ENCODE measurements at places on chromosomes 4 and X. TPM values are rescaled to one million over a fixed set of nuclear protein-coding genes. Genes with fewer than 3 reads are reported as not detected.

Gene CCNA2
- 59.9 TPM for total RNA-seq

DNA sequence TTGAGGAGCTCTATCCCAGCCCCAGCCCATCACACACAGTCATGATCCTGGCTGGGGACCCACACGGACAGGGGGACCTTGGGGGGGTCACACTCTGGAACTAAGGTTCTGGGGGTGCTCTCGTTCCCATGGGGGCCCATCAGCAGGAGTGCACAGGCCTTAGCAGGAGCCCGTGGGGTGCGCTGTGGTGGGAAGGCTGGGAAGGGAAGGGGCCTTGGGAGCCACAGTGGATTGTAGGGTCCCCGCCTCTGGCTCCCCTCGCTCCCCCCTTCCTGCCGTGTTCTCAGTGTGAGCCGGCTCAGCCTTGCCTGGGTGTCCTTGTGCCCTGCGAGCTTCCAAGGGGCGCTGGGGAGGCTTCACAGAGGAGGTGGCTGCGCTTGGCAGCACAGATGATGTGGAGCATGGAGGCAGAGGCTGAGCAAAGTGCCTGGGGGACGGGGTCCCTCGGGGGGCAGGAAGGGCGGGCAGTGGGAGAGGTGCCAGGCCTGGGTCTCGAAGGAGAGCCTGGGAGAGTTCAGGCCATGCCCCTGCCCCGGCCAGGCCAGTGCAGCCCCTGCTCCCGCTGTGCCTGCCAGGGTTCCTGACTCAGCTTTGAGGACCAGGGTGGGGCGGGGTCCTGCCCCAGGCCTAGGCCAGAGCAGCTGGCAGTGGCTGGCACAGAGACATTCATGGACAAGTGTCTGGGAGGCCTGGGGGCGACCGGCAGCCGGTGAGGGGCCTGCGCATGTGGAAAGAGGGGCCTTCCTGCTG is 5.5 kb upstream of the HGFAC start:
- DNase-seq: no peak
- no peak overlapping the region for H3K27ac ChIP-seq
- no peaks in the 10 kb centered on the region for H3K36me3 ChIP-seq
- no peaks in the 10 kb centered on the region for H3K27me3 ChIP-seq

- H3K4me1 ChIP-seq: peaks cover 13% of the 10 kb centered on the region
- no peaks in the 10 kb centered on the region for H3K36me3 ChIP-seq
- H3K4me3 ChIP-seq: no peak overlapping the region
- H3K27me3 ChIP-seq: peaks cover 3% of the 10 kb centered on the region
Observed at GRCh38 chr4:174423257-174423944, 98.9 kb downstream of the HPGD start.

Gene RHOXF1
- not detected for total RNA-seq

DNA sequence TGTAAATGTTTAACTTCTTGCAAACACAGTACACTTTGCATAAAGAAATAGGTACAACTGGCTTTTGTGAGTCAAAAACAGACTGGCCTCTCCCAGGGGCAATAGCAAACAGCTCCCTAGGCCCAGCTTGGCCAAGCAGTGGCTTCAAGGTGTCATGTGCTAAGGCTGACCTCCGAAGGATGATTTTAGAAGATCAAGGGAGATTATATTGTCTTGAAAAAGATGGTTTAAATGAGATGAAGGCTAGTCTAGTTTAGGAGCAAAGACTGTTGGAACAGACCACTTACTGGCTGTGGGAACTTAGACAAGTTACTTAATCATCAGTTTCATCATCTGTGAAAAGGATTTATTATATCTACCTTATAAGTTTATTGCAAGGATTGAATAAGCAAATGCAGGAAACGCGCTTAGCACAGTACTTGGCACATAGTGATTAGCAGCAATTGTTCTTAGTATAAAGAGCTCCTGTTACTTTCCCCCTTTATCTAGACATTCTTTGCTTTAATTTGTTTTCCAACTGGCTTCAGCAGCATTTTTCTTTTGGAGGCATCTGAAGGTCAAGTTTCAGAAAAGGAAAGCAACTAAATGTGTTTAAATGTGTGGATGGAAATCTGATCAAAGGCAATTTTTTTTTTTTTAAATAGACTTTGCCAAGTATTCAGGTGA is 17.2 kb downstream of the ANXA3 start:
- H3K27me3 ChIP-seq: no peaks in the 10 kb centered on the region
- peaks cover 15% of the 10 kb centered on the region for H3K36me3 ChIP-seq
- H3K4me3 ChIP-seq: no peak overlapping the region
- DNase-seq: no peak

Gene CLGN
- total RNA-seq: not detected

DNA sequence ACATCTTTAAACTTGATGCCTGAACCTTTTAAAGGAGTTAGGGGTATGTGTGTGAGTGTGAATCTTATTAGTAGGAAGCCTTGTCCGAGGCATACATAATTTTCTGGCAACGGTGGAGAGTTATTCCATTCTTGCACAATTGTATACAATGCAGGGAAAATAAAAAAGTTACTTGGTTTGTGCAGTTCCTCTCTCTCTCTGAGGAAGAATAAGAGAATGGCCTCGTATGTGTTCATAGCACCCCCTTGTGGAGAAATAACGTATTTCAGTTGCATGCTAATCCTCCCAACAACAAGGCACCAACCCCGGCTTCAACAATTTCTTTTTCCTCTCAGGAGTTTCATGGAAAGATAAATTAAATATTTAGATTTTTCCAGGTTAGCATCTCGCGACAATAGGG is 33.7 kb upstream of the FGF13 start:
- H3K36me3 ChIP-seq: no peaks in the 10 kb centered on the region
- no peaks in the 10 kb centered on the region for H3K27me3 ChIP-seq
- no peak for DNase-seq
- H3K4me1 ChIP-seq: no peaks in the 10 kb centered on the region
- H3K4me3 ChIP-seq: no peak overlapping the region

- DNase-seq: no peak
- no peaks in the 10 kb centered on the region for H3K36me3 ChIP-seq
- no peaks in the 10 kb centered on the region for H3K27me3 ChIP-seq
- no peak overlapping the region for H3K4me3 ChIP-seq
Observed at GRCh38 chr4:156521631-156522030, 450.0 kb downstream of the PDGFC start.

Gene ADGRG2
- not detected for total RNA-seq

Gene GAGE2A
- total RNA-seq: not detected

DNA sequence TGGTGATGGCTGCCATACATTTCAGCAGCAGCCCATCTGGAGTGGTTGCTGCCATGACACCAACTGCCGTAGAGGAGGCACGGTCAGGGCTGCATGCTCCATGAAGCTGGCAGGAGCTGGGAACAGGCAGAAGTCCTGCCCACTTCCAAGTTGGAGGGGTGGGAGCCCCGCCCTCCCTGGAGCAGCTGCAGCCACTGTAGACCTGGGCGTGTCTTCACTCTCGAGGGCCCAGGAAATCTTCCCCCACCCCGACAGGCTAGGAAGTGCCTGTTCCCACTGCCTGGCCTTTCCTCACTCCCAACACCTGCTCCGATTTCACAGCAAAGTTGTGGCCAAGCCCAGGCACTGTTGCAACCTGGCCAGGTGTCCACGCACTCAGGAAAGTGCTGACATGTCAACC is 42.3 kb downstream of the NALF2 start:
- no peak for DNase-seq
- H3K27me3 ChIP-seq: peaks cover 1% of the 10 kb centered on the region
- no peak overlapping the region for H3K27ac ChIP-seq
- H3K4me1 ChIP-seq: no peaks in the 10 kb centered on the region
- H3K4me3 ChIP-seq: no peak overlapping the region
- no peaks in the 10 kb centered on the region for H3K36me3 ChIP-seq

GRCh38 chrX:103780336-103781061 is 3.9 kb downstream of the PLP1 start:
- H3K36me3 ChIP-seq: no peaks in the 10 kb centered on the region
- no peaks in the 10 kb centered on the region for H3K4me1 ChIP-seq
- peaks cover 5% of the 10 kb centered on the region for H3K27me3 ChIP-seq
- no peak overlapping the region for H3K27ac ChIP-seq
- H3K4me3 ChIP-seq: no peak overlapping the region
- DNase-seq: no peak

DNA sequence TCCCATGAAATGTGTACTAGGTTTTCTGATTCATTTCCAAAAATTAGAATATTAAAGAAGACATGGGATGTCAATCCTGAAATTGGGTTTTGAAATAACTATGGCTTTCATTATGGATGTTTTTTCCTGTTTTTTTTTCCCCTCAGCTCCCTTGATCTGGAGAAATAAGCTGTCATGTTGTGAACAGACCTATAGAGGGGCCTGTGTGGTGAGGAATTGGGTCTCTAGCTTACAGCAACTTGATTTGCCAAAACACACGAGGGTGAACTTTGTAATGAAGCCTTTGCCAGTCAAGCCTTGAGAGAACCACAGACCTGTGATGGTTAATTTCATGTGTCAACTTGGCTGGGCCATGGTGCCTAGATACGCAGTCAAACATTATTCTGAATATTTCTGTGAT is 2413.6 kb downstream of the PCDH7 start:
- H3K36me3 ChIP-seq: no peaks in the 10 kb centered on the region
- H3K27ac ChIP-seq: no peak overlapping the region
- H3K4me1 ChIP-seq: no peaks in the 10 kb centered on the region
- DNase-seq: no peak
- no peaks in the 10 kb centered on the region for H3K27me3 ChIP-seq

DNA sequence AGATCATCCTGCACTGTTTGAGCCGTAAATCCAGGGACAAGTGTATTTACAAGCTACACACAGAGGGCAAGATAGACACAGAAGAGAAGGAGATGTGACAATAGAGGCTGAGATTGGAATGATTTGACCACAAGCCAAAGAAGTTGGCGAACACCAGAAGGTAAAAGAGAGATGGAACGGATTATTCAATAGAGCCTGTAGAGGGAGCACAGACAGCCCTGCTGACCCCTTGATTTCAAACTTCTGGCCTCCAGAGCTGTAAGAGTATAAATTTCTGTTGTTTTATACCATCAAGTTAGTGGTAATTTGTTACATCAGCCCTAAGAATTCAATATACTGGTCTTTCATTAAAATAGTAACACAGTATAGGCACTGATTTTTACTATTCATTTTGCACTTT is 447.8 kb downstream of the FAT4 start:
- H3K27ac ChIP-seq: no peak overlapping the region
- DNase-seq: no peak
- H3K4me3 ChIP-seq: no peak overlapping the region
- no peaks in the 10 kb centered on the region for H3K4me1 ChIP-seq

DNA sequence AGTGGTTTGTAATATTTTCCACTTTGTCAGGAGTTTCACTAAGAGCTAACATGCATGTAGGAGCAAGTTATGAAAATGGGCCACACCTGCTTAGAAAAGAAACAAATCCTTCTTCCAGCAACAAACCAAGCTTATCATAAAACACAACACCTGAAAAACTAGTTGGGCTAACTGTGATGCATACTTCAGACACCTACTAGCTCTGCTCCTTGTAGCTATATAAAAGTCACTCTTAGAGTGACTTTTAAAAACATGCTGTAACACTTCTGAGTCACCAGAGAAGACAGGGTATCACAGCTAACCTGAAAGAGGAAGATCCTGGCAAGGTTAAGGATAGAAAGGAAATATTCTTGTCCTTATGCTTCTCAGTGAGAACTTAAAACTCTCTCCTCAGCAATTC is 3.6 kb upstream of the SLAIN2 start:
- no peak overlapping the region for H3K27ac ChIP-seq
- H3K36me3 ChIP-seq: peaks cover 2% of the 10 kb centered on the region
- H3K4me3 ChIP-seq: no peak overlapping the region
- DNase-seq: no peak
- H3K27me3 ChIP-seq: peaks cover 5% of the 10 kb centered on the region

GRCh38 chr4:35342833-35343232 is 901.5 kb downstream of the ARAP2 start:
- no peak overlapping the region for H3K4me3 ChIP-seq
- no peaks in the 10 kb centered on the region for H3K4me1 ChIP-seq
- no peaks in the 10 kb centered on the region for H3K36me3 ChIP-seq
- DNase-seq: no peak
- no peaks in the 10 kb centered on the region for H3K27me3 ChIP-seq

DNA sequence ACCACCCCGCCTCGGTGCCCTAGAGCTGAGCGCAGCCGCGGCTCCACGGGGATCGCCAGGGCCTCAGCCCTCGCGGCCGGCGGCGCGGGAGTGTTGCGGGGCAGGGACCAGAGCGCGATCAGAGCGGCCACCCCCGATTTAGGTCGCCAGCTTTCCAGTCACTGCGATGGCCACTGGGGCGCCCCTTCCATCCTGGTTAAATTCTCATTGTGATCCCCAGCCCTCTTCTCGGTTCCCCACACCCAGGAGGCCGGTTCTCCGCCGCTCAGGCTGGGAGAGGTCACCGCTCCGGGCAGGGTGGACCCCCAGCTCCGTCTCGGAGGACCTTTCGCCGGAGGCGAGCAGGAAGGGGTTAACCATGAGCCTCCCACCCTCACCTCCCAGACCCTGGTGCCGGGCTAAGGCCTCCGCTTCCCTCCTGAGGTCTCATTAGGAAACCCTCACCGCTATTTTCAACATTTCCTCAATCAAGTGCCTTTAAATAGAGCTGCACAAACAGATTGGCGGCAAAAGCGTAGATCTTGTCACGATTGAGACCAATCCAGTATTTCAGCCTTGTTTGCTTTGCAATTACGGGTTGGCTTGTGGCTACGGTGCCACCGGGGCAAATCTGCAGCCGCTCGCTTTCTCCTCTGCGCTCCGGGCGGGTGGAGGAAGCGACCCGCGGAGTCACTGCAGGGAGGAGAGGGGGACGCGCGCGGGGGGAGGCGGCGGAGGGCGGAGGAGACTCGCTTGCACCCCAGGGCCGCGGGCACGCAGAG is 8.3 kb upstream of the HAND2 start:
- peaks cover 4% of the 10 kb centered on the region for H3K4me1 ChIP-seq
- no peak for DNase-seq
- peaks cover 1% of the 10 kb centered on the region for H3K36me3 ChIP-seq
- H3K27me3 ChIP-seq: peaks cover 69% of the 10 kb centered on the region
- H3K4me3 ChIP-seq: peak overlapping the region; percentile 2

DNA sequence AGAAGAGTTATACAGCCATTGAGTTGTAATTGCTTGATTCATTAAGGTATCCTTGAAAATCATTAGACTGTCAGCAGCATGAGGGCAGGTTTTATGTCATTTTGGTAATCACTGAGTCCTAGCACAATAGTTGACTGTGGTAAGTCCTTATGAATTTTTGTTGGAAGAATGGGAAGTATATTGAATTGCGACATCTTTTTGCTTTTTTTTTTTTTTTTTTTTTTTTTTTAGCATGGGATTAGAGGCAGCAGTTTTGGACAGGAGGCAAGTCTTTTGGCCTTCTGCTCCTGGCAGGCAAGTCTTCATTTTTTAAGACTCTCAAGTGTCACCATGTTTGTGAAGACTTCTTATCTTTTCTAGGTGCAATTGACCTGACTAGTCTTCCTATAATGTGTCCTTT is 29.7 kb downstream of the PRRG1 start:
- DNase-seq: no peak
- H3K27me3 ChIP-seq: no peaks in the 10 kb centered on the region
- H3K4me1 ChIP-seq: no peaks in the 10 kb centered on the region
- no peaks in the 10 kb centered on the region for H3K36me3 ChIP-seq

DNA sequence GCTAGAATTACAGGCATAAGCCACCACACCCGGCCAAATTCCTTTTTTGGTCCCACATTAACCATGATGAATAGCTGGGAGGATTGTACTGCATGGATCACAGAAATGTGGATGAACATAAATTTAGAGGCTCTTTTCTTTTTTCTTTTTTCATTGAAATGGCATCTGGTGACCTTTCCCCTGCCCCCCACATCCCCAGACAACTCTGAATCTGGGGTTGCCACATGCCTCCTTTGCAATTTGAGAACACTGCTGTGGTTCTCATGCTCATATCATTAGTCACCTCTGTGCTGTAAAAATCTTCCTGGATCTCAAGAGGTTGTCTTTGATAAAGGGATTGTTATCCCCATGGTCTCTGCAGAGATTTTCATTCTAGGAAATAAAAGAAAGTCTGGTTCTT is 22.8 kb upstream of the FMR1NB start:
- H3K4me3 ChIP-seq: no peak overlapping the region
- H3K4me1 ChIP-seq: no peaks in the 10 kb centered on the region
- H3K27ac ChIP-seq: no peak overlapping the region
- no peak for DNase-seq
- H3K27me3 ChIP-seq: no peaks in the 10 kb centered on the region
- H3K36me3 ChIP-seq: no peaks in the 10 kb centered on the region
